NCI-H1694 (cell line): ENCODE measurements at places on chromosomes 16 and 17.

DNA sequence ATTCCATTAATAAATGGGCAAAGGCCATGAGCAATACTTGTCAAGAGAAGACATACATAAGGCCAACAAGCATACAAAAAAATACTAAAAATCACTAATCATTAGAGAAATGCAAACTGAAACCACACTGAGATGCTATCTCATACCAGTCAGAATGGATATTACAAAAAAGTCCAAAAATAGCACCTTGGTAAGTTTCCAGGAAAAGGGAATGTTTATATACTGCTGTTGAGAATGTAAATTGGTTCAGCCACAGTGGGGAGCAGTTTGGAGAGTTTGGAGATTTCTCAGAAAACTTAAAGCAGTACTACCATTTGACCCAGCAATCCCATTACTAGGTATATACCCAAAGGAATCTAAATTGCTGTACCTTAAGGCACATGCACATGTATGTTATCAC, 467.7 kb downstream of the CDH11 start:
- DNase-seq: no peak

DNA sequence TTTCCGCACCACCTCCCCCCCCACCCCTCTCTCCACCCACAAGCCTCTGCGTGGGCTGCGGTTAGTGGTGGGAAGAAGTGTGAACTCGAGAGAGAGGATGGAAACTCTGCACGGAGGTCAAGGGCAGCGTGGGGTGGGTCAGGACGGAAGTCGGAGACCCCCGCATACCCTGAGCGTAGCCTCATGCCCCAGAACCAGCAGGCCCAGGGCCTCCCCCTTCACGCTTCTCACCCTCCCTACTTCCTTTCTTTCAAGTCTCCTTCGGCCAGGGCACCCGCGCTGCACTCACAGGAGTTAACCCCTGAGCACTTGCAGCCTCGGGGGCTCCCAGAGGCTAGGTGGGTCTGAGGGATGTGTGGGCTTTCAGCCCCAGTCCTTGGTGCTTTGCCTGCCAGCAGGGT, 9.2 kb downstream of the TBKBP1 start:
- DNase-seq: no peak

DNA sequence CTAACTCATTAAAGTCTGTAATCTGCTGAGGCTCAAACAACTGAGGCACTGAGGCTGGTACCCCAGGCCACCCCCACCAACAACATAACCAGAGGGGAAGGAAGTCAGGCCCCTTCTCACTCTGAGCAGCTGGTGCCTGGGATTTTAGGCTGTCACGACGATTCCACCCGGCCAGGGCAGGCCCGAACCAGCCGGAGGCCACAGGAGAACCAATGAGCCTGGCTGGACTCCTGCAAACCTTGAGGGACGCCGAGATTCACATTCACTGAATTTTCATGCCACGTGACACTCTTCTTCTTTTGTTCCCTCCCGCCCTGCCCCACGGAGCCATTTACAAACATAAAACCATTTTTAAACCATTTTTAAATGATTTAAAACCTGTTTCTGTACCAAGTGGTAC, 48.1 kb downstream of the RPH3AL start:
- DNase-seq: no peak

DNA sequence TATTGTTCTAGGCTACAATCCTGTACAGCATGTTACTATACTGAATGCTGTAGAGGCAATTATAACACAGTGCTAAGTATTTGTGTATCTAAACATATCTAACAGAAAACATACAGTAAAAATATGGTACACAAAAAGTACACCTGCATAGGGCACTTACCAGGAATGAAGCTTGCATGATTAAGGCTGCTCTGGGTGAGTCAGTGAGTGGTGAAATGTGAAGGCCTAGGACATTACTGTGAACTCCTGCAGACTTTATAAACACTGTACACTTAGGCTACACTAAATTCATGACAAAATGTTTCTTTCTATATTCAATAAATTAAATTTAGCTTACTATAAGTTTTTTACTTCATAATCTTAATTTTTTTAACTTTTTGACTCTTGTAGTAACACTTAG, 37.1 kb downstream of the AMFR start:
- DNase-seq: no peak

GRCh38 chr17:60455378-60455777, 33.1 kb downstream of the CHCT1 start:
- no peak for DNase-seq

GRCh38 chr16:67701420-67701819, 17.7 kb downstream of the GFOD2 start:
- no peak for DNase-seq
